ENCODE measurements at places on chromosomes 1 and 21.

DNA sequence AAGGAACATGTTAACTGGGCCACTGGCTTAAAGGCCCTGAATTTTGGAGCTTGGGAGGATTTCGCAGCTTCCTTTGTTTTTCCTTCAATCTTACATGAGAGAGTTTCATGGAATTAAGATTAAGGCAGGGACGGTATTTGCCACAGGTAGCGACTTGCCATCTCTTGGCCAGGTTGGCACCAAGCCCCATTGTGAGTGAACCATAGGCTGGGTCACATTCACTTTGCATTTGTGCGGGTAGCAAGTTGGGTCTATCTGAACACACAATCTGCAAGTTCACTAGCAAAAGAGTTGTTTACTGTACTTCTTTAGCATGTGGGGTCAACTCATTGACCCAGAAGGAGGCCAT, 106.2 kb upstream of the ATP1A1 start:
- DNase-seq = no peak

DNA sequence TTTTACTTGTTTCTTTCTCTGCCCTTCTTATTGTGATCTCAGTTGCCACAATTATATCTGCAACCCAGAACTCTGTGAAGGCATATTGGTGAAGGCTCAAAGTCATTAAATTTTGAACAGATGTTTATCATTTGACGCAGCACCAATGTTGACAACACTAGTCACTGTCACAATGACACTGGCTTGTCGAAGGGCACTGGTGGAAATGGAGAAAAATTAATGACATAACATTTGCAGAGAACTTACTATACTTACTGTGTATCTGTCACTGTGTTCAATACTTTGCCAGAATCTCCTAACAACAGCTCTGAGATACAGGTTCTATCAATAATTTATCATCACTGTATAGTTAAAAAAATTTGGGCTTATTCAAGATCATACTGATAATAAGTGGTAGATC, 1213.7 kb downstream of the NCAM2 start:
- no peak for DNase-seq

DNA sequence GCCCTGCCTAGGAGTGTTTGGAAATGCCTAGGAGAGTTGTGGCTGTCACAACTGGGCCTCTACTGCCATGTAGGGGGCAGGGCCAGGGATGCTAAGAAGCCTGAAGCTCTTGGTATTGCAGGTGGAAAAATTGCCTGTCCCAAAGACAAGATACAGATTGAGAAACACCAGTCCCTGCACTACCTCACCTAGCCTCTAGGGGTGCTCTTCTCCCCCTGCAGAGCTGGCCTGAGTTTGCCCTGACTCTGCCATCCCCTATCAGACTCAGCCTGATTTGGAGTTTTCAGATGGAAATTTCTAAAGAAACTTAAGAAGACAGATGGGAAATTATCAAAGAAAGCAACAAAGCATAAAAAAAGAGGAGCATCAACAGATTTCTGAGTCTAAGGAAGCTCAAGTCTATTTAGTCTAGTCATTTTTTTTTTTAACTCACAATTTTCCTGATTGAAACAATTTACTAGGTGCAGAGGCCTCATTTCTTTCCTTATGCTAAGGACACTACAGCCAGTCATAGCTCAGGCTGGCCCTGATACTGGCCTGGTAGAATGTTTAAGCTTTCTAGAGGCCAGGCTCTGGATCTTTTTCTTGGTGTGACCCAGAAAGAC, 61.4 kb upstream of the LRRN2 start:
- DNase-seq = no peak

- DNase-seq = no peak
Measured at GRCh38 chr1:27603309-27603680, 649 bp downstream of the AHDC1 start.

DNA sequence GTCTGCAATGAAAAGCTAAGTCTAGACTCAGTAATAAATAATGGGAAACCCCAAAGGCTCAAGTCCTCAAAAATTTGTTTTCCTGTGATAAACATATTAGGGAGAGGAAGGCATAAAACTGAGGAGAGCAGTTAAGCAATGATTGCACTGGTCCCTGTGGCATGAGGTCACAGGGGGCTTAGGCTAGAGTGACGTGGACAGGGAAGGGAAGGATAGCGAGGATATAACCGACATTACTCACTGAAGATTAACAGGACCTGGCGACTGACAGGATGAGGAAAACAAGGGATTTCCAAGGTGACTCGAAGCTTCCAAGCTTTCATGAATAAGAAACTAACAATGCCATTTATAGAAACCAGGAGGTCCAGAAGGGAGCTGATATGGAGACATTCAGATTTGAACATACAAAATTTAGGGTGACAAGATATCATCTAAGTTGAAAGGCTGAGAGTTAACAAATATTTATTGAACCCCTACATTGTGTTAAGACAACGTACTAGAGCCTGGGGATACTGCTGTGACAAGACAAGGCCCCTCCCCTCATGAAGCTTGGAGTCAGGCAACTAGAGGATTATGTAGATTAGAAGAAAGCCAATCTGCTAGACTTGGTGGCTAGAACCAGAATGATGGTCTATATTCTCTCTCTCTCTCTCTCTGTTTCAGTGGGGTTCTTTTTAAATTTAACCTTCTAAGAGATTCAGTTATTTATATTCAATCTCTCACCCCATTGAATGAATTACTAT, 33.2 kb upstream of the PKN2 start:
- DNase-seq = no peak

DNA sequence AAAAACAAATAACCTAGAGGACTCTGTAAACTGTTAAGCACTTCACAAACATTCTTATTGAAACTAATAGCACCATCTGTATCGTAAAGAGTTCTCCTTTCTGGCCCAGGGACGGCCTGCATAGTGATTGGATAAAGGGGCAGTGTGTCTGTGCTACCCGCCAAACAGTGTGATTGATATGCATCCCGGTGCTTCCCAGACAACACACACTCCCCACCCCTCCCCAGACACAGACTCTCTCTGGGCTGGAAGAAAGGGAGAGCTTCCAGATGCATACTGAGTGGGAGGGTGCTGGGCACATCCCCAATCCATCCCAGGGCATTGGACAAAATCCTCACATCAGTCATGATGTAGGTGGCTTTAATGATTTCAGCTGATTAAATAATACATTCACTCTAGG, 3.7 kb downstream of the HSD11B1 start:
- no peak for DNase-seq

GRCh38 chr1:198199105-198199504, 42.3 kb downstream of the NEK7 start:
- DNase-seq = no peak

DNA sequence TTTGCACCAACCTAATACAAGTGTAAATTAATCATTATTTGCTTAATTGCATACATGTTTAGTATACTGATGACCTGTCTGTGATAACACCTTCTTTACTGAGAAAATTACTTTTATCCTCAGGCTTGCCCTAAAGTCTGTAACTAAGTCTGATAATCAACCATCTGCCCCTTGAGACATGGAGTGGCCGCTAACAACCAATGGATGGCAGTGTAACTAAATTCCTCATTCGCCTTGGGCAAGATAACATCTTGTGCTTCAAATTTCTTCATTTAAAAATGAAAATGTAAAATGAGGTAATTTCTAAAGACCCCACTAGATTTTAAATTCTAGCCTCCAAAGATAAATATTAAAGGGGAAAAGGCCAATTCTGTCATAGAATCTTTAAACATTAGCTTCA, 85.1 kb downstream of the ENAH start:
- no peak for DNase-seq

DNA sequence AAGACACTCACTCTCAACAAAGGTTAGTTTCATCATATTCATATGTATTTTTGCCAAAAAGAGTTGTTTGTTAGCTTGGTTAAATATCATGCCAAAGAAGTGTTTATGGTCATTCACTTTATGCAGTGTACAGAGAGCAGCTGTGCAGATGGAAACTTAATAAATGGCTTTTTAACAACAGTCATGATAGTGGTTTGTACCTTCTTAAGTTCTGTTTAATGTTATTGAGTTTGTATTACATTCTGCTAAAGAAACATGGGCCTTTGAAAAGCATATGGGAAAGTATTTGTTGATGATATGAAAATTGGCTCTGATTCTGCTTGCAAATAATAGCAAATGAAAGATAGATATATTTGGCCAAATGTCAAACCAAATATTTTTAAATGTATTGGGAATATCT, 607.3 kb downstream of the NCAM2 start:
- DNase-seq = no peak

DNA sequence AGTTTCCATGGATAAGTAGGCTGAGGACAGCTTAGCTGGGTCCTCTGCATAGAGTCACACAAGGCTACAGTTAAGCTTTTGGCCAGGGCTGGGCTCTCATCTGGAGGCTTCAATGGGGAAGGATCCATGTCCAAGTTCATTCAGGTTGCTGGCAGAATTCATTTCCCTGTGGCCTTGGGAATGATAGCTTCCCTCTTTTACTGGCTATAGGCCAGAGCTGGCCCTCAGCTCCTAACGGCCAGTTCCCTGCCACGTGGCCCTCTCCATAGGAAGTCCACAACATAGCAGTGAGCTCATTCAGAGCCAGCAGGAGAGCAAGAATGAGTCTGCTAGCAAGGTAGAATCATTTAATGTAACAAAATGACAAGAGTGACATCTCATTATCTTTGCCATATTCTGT, 15.1 kb upstream of the PODN start:
- DNase-seq = no peak

- no peak for DNase-seq
Measured at GRCh38 chr21:37917612-37918011, 1.4 kb upstream of the KCNJ6 start.

DNA sequence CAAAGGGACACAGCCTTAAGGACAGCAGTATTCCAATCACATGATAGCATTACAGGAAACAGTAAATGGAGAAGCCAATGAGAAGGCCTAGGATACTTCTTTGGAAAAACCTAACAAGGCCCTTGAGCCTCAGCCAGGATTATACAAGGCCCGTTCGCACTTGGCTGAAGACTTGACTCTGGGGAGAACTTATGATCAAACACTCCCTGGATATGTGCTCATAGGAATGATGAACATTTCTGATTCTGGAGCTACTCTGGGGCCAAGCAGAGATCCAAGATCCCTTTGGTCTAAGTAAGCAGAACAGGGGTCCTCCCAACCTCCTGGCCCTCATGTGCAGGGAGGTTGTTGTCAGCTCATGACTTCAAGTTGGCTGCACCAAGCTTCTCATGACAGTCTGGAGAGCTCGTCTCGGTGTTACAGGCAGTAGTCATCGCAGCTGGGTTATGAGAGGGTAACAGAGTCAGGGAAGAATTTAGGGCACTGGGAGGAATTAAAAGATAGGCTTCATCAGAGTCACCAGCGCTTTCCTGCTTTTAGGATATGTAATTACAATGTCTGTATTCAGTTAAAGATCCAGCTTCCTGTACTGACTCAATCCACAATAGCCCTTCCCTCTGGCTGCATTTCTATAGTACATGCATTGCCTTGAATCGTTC, 92.5 kb upstream of the IRF2BP2 start:
- no peak for DNase-seq

GRCh38 chr1:16138772-16139221, 17.1 kb downstream of the EPHA2 start:
- DNase-seq = no peak

DNA sequence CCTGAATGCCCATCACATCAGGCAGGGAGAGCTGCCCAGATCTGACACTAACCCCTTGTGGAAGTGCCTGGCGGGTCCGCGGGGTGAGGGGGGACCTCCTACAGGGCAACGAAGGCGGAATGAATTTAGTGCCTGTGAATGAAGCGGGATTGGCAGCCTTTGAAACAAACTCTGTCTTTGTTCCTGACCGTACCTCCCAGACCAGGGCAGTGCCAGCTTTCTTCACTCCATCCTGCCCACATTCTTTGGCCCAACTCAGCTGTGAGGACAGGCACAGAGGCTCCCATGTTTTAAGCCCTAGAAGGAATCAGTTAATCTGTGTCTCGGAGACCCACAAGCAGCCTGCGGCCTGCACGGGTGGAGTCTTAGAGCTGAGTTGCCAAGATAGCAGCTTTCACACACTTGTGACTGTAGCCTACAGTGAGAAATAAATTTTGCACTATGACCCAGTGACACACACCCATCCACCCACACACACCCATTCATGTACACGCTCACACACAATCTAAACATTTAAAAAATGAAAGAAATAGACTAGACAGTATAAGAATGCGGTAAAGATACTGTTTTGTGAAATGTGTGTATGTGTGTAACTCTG, 60.1 kb upstream of the USP24 start:
- no peak for DNase-seq

DNA sequence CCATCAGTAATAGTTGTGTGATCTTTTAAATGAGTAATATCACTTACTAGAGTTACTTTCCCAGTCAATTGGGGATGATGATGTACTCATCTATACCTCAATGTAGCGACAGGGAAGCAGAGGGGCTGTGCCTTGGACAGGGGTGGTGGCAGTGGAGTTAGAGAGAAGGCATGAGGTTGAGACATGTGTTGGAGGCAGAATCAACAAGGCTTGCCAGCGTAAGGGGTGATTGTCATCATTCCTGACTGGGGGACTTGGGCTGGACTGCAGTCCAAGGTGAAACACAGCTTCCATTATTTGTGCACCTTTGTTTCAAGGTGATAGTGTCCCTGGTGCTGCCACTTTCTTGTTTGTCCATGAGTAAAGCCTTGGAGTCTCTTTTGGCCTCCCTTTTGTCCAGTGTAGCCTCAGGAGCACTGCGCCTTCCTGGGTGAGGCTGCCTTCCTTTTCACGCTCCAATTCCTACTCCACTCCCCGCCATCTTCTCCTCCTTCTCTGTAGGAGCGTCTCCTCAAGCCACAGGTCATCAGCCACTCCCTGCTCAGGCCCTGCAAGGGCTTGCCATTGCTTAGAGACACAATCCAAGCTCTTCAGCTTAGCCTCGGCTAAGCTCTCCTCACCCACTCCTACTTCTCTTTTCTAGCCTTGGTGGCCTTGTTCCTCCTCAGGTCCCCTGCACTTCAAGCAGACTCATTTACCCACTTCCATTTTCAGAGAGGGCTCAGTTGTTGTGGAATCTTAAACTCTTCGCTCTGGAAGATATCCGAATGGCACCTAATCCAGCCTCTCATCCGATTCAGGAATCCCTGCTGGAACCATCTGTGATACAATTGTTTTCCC, 77.6 kb upstream of the CD34 start:
- DNase-seq = no peak

GRCh38 chr21:36689324-36689723, 9.6 kb upstream of the SIM2 start:
- DNase-seq = no peak

- no peak for DNase-seq
Measured at GRCh38 chr1:7810395-7810794, 26.3 kb downstream of the PER3 start.

- no peak for DNase-seq
Measured at GRCh38 chr1:157775101-157775870, 1.6 kb downstream of the FCRL2 start.

DNA sequence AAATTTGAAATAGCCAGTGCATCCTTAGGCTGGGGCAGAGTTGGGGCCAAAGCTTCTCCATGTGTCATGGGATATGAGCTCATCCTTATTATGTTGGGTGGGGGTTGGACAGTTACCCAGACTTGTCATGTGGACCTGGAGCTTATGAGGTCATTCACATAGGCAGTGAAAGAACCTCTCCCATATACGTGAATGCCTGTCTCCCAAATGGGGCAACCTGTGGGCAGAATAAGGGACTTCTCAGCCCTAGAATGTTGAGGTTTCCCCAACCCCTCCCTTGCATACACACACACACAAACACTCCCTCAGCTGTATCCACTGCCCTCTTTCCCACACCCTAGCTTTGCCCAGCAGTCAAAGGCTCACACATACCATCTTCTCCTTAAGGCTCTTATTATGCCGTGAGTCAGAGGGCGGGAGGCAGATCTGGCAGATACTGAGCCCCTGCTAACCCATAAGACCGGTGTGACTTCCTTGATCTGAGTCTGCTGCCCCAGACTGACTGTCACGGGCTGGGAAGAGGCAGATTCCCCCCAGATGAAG, 2.3 kb upstream of the IVL start:
- DNase-seq = no peak
